Substantia nigra (tissue), 51 donors: ENCODE measurements at places on chromosomes 4 and X.

DNA sequence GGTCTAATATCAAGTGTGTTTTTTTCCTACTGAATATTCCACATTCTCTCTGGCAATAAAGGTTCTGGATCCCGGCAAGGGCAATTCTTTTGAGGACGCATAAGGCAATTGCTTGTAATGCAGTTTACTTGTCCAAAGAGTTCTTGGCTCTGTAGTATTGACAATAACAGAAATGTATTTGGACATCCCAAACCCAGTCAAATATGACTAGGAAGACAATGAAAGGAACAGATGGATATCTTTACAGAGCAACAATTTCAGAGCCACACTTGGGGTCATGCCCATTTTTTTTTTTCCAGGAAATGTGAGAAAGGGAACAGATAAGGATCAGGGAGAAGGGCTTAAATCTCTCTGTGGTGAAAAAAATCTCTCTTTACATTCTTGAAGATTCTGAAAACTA is 12.2 kb downstream of the GK2 start:
- no peak for DNase-seq

GRCh38 chrX:75107863-75108509 is 48.1 kb downstream of the ABCB7 start:
- DNase-seq = no peak

DNA sequence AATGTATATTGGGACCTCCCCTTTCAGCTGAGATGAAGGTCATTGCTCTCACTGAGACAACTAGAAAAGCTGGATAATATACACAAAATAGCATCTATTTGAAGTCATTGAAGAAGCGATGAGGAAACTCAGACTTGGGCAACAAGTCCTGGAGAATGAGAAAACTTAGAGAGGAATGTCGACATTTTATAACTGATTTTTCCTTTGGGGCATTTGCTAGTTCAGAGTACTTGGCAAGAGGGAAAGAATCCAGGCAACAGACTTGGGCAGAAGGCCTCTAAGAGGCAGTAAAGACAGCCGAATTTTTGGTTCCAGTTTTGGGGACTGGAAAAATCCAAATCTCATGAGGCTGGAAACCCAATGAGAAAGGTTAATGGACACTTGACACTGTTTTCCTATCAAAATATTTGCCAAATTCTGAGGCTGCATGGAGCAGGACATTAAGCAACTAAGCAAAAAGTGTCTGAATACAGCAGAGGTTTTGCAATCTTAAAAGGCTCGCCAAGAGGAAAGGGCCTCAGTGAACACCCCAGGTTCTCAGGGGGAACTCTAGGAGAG is 21.0 kb upstream of the ANXA5 start:
- no peak for DNase-seq

DNA sequence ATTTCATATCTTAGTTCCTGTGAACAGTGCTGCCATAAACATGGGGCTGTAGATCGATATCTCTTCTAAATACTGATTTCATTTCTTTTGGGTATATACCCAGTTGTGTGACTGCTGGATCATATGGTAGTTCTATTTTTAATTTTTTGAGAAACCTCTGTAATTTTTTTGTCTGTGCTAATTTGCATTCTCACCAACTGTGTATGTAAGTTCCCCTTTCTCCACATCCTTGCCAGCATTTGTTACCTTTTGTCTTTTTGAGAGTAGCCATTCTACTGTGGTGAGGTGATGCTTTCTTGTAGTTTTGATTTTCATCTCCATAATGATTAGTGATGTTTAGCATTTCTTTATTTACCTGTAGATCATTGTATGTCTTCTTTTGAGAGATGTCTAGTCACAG is 2086.5 kb upstream of the TENM3 start:
- DNase-seq = no peak

DNA sequence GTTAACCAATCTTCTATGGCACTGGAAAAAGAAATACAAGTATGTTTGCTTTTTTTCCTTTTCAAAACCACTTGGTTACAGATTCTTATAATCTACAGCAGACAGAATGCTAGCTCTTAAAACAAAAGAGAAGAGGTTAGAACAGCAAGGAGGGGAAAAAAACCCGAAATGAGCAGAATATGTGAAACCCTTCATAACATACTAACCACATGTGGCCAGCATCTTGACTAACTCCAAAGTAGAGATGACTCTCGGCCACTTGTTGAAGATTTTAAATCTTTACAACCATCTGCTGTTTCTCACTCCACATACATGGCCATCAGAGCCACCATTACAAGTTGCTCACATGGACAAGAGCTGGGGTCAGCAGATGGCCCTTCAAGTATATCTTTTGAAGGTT is 100.3 kb downstream of the PAPSS1 start:
- DNase-seq = no peak

- DNase-seq = no peak
Observed at GRCh38 chr4:171157462-171158082, 655.6 kb upstream of the GALNTL6 start.

DNA sequence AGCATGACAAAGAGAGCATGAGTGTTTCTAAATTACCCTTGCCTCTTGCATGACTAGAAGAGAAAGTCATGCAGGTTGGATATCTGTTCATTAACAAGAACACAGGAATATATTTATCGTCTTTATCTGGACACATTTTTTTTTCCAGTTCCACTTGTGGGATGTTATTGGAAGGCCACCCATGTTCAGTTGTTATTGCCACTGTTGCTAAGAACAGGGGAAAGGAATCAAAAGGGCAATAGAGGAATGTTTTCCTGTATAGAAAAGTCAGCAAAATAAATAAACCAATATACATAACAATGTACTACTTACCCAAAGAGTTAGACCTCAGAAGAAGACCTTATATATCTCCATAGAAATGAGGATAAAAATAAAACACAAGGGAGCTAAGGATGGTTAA is 270.1 kb downstream of the QDPR start:
- no peak for DNase-seq

DNA sequence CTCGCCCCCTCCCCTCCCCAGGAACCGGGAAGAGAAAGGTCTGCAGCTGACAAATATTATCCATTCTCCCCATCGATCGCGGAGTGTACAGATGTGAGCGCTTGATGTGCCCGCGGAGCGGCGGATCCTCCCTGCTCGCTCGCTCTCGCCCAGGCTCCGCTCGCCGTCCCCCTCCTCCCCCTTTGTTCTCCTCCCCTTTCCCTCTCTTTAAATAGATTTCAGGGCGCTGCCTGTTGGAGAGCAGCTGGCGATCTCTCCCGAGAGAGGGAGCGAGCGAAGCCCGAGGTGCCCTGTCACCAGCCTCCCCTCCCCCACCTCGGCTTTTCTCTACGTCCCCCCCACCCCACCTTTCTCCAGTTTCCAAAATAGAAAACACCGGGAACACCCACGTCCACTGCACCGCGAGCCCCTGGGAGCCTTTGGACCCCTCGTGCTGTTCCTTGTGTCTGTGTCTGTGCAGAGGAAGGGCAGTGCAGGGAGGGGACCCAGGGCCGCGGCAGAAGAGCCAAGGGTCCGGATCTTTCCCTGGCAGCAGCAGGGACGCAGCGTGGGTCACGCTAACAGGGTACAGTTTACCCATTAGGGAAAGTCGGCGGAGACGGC is 56.6 kb upstream of the BCOR start:
- DNase-seq = no peak

DNA sequence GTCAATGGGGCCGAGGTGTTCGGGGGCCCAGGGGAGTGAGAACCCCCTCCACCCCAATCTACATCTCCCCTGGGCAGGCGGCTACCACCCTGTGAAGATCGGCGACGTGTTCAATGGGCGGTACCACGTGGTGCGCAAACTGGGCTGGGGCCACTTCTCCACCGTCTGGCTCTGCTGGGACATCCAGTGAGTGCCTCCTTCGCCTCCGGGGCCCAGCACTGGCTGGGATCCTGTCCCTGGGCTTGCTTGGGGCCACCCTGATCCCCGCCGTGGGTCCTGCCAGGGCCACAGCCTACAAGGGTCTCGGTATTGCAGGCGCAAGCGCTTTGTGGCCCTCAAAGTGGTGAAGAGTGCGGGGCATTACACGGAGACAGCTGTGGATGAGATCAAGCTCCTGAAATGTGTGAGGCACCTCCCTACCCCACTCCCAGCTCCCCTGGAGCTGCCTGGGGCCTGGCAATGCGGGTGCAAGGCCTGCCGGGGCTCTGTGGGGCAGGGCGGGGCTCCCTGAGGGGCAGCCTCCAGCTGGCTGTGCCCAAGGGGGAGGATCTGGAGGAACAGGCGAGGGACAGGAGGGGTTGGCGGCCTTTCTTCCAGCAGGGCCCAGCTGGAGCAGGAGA is 697 bp downstream of the SRPK3 start:
- no peak for DNase-seq

GRCh38 chrX:9598344-9598743 is 133.5 kb downstream of the TBL1X start:
- DNase-seq = no peak

DNA sequence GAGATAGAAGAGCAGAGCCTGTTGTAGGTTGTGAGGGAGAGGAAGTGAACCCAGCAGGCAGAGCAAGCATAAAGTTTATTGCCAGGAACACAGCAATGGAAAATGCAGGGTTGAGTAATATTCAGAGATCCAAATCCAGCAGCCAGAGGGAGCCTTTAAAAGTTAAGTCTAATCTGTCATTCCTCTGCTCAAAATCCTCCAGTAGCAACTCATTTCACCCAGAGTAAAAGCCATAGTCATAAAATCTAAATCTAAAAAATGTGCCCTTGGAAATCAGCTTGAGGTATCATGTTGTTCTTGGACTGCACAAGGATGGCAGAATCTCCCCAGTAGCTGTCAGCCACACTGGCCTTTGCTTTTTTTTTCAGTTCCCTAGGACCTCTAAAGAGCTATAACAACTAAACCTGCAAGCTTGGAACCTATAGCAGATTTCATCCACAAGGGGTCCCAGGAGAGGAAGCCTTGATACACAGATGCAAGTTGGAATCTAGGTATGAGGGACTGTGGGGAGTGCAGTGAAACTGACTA is 62.9 kb upstream of the FRAS1 start:
- no peak for DNase-seq

GRCh38 chrX:111282139-111282538 is 11.9 kb upstream of the CAPN6 start:
- DNase-seq = no peak

- no peak for DNase-seq
Observed at GRCh38 chrX:1292575-1293290, 24.1 kb downstream of the CSF2RA start.

- peak; percentile 31 for DNase-seq
Observed at GRCh38 chr4:162352580-162353107, 188.8 kb upstream of the FSTL5 start.

DNA sequence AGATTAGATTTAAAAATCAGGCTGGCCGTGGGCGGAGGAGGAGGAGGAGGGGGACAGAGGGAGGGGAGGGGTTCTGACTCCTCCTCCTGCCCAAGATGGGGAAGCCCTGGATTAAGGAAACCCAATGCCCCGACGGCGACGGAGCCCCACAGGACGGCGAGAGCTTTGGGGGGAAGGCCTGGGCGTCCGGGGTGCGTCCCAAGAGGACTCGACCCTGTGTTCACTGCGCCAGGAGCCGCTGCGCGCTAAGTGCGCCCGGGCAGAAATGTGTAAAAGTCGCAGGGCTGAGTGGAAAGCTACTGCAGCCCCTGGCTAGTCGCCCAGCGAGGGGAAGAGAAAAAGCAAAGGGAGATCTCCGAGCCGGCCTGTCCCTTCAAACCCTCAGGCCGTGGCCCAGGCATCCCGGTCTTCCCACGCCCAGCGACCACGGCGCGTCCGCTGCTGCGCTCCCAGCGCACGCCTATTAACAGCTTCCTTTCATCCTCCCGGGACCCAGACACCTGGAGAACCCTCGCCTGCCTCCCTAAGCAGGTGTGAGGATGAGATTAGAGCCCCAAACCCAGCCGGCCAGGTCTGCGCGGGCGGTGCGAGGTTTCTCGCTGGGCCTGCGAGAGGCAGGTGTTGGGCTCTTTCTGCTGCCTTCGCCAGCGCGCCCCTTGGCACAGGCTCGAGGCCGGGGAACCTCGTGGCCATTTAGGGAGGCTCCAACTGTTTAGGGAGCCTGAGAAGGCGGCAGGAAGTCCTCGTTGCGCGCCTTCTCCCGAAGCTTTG is 1.4 kb upstream of the RPS6KA3 start:
- DNase-seq = no peak

GRCh38 chrX:97238632-97239031 is 354.9 kb downstream of the RPA4 start:
- no peak for DNase-seq

GRCh38 chr4:151677193-151677592 is 83.6 kb downstream of the GATB start:
- DNase-seq = no peak
